ELF-1 (cell line): ENCODE measurements at places on chromosomes 7 and 10.

DNA sequence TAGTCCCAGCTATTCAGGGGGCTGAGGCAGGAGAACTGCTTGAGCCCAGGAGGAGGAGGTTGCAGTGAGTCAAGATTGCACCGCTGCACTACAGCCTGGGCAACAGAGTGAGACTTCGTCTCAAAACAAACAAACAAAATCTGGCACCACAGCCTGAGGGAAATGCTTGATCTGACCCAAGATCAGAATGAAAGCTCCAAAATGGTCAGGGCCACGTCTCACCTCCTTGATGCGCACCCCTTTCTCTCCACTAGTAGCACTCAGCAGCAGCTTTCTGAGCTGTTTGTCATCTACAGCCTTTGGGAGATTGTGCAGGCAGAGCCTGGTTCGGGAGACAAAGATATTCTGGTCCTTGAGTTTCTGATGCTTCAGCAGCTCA is 22.7 kb downstream of the RBM28 start:
- no peak for DNase-seq

DNA sequence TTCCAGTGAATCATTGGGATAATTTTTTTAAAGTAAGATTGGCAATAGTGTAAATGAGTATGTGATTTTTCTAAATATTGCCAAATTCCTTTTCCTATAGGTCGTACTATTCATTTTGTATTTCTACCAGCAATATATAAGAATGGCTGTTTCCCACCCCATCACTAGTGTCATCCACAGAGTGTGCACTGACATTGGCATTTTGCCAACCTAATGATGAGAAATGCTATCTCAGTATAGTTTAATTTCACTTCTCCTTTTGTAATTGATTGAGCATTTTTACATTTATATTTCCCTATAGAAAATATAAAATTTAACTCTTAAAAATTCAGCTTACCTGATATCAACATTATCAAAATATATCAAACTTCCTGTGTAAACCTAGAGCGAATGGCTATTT is 17.6 kb upstream of the TMEM26 start:
- DNase-seq = no peak

DNA sequence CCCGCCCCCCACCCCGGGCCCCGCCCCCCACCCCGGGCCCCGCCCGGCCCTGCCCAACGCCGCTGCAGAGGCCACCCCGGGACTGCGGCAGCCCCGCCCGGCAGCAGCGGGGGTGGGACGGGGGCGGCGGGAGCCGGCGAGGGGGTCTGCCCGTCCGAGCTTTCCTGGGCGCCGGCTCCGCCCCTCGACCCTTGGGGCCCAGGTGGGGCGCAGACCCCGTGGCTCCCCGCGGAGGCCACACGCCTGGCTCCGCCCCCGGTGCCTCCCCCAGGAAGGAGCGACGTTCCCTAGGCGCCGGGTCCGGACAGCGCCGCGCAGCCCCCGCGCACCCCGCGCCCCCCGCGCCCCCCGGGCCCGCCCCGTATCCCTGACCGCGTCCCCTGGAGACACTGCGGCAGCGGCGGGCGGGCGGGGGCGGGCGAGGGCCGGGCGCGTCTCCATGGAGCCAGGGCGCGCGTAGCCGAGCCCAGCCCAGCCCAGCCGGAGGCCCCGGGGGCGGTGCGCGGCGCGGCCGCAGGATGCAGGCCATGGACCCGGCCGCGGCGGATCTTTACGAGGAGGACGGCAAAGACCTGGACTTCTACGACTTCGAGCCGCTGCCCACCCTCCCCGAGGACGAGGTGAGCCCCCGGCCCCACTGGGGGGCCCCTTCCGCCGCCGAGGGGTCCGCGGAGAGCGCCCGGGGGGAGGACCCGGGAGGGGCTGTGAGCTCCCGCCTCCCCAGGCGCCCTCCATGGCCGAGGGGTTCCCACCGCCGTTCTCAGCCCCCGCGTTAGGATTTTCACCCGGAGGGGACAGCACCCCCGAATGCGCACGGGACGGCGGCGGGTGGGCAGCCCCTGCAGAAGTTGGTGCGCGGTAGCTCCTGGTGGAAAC is at the start of gene KNDC1:
KNDC1 (plus strand) TSS at position 270 of the 876 bp plus-strand sequence; CDS start at position 519, 249 bp downstream.
- DNase-seq = no peak

GRCh38 chr7:3922175-3922635 is 621.2 kb downstream of the SDK1 start:
- DNase-seq = peak; percentile 86

GRCh38 chr10:22158426-22158825 is 59.4 kb downstream of the EBLN1 start:
- no peak for DNase-seq

DNA sequence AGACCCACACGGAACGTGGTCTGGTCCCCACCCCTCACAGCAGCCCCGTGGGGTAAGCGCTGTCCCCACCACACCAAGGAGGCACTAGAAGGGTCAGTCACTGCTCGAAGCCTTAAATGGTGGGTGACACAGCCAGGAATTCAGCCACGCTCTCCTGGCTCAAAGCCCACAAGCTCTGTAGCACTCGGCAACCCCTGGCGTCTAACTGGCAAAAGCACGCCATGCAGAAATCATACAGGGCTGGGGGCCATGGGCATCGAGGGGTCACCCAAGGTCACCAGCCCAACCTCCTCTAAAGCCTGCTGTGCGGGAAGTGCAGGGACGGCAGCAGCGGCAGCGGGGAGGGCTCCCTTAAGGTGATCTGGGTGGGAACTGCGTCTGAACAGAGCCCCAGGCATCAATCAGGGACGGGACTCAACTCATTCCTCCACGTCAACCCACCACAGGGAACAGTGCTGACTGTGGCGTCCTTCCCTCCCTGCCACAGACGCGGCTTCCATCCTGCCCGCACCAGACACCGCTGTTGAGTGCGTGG is 7.8 kb downstream of the GPER1 start:
- peak; percentile 33 for DNase-seq
